NK-92 treated with Interleukin-12 subunit alpha and Interleukin-12 subunit beta, amount 100 ng/mL, for 24 hours (cell line): ENCODE measurements at places on chromosomes 1 and 21.

DNA sequence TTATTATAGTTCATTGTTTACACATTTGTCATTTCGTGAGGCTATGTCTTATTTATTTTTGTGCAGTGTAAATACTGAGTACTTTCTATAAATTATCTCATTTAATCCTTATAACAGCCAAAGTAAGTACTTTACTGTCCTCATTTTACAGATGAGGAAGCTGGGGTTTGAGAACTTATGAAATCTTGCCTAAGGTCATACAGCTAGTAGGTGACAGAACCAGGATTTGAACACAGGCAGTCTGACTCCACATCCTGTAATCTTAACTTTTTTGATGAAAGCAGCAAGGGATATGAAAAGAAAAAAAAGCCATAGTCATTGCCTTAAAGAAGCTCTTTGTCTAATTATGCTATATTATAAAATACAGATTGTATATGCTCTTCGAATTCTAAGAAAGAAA lies 107.1 kb upstream of the BMP8A start:
- no peak for DNase-seq

DNA sequence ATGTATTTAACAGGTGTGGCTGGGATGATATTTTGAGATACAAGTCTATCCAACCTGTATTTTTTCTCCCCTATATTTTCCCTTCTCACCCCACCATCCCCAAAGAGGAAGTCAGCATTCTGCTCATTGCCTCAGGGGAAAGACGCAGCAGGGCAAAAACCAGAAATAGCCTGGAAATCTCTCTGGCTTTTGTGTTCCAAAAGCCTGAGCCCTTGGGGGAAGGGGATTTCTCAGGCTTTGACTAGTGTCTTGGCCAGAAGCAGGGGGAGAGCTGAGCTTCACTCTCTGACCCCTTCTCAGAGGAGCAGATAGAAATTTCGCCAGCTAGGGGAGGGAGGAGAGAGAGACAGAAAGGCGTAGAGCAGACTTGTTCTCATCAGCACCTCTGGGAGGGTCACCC lies 244.7 kb downstream of the RRAGC start:
- no peak for DNase-seq

DNA sequence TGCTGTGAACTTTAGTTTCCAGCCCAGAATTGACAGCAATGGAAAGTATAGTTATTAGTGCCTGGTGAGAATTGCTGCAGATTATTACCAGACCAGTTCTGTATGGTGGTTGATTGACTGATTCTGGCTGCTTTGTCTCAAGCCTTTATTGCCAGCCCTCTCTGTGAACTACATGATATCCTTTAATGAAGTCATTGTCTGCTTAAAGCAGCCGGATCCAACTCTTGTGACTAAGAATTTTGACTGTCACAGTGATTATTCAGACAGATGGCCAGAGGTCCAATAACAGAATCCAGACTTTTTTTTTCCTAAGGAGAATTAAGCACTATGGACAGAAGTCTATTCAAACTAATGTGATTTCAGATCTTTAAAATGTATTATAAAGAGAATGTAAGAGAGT lies 1548.6 kb upstream of the B3GALT2 start:
- no peak for DNase-seq

DNA sequence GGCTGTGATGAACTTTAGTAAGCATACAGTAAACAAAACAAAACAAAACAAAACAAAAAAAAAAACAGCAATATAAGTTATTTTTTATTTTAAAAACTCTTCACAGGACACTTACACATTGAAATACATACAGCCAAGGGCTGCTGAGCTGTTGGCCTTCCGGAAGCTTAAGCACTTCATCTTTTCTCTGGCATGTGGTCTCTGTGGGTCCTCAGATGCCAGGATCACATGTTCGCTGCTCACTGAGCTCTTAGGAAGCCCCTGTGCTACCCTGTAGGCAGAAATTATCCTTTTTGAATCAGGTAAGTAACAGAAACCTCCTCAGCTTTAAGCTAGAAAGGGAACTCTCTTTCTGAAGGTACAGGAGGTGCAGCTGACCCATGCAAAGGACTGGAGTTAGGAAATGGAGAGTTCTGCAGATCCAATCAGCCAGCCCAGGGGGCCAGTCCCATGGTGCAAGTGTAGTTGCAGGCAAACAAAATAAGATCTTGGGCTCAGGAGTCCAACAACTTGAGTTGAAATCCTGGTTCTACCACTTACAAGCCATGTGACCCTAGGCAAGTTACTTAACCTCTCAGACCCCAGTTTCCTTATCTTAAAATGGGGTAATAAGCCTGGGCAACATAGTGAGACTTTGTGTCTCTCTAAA lies 22.4 kb upstream of the MED18 start:
- DNase-seq, result no peak

DNA sequence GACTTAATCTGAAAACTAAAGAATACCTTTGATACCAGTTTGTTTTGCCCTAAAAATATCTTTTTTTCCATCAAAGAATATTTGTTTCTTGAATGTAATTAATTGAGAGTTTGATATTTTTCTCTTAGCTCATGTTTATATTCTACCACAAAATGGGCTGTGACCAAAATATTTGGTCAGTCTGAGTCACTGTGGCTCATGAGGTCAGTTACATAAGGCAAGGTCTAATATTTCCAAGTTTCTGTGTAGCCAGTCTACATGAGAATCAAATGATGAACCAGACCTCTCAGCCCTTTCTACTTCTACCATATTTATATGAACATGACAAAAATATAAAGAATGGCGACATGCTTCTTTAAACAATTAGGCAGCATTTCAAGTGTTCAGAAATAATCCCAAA lies 83.0 kb upstream of the IVNS1ABP start:
- DNase-seq, result no peak

DNA sequence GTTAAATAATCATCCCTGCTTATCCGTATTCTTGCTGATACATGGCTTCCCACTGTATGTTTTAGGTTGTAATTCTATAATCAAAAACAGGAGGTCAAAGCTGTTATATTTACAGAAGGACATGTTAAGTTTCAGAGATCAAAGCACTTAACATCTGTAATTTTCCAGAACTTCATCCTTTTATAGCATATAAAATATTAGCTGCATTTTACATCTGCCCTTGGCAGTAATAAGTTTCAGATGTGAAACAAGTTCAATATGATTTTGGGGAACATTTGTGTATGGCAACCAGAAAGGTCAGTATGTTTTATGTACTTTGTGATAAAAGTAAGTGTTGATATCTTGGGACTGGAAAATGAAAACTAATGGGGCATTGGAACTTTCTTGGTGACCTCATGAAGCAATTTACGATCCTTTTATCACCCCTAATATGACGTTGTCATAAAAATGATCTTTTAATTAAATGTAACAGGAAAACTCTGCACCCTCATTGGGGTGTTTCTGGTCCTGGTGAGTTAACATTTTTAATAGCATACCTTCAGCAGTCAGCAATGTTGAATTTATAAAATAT lies 449.6 kb downstream of the GPATCH2 start:
- DNase-seq, result no peak

GRCh38 chr21:34335316-34335715 lies 28.5 kb upstream of the KCNE2 start:
- DNase-seq, result no peak

DNA sequence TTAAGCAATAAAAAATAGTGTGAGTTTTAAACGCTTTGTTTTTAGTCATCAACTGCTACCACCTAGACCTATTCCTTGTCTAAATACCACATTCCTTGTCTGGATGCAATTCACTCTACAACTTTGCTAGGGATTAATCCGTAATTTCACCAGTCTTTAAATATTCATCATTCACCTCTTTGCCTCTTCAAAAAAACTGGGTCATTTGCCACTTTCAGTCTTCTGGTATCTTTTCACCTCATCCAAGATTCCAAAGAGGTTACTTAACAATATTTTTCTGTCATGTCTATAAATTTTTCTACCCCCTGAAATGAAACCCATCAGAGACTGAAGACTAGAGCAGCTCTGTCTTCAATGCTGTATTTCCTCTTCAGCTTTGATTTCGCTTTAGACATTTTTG lies 9.5 kb downstream of the PALMD start:
- DNase-seq, result no peak

GRCh38 chr1:208127792-208128529 lies 116.2 kb downstream of the PLXNA2 start:
- DNase-seq, result no peak
